ENCODE measurements at places on chromosomes 1 and 21. TPM values are rescaled to one million over a fixed set of nuclear protein-coding genes. Genes with fewer than 3 reads are reported as not detected.

Gene CD52
- total RNA-seq: 0.98 TPM

Gene KRTAP8-1
- total RNA-seq: not detected

DNA sequence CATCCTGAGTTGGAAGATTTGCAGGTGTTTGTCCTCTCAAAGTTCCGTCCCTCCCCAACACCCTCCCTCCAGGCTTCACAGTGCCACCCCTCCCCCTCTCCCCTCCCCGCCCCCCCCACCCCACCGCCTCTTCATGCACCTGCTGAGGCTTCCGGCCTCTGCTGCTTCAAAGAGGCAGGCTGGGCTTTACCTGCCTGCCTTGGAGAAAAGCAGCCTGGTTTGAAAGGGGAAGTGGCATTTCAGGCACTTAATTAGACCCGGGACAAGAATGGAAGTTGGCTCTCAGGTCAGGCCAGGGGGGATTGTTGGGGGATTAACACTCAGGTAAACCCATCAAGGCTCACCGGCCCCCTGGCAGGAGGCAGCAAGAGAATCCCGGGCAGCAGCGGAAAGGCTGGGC lies 21.1 kb downstream of the PAX7 start:
- H3K36me3 ChIP-seq: no peaks in the 10 kb centered on the region
- DNase-seq: no peak
- H3K27ac ChIP-seq: no peak overlapping the region
- peaks cover 58% of the 10 kb centered on the region for H3K27me3 ChIP-seq
- no peak overlapping the region for H3K4me3 ChIP-seq

DNA sequence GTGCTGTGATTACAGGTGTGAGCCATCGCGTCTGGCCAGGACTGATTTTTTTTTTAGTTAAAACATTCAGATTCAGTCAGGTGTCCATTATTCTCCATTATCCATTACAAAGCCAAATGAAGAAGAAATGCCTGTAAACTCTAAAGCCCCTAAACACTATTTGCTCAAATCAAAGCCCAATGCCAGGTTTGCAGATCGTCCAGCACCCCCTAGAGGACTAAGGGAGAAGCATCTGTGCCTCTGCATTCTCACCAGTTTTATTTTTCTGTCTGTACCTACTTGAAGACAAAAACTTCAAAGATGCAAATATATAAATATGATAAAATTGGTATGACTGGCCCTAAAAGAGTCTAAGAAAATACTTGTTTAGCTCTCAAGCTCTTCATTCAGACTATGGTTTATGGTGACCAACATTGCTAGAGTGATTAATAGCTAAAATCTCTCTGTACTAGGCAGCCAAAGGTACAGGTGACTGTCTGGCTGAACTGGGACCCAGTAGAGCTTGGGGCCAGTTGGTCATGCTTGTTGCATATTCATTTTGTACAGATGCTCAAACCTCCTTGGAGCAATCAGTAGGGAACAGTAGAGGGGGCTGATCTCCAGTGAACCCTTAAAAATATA lies 138.4 kb downstream of the SYT2 start:
- no peak for DNase-seq
- no peak overlapping the region for H3K4me3 ChIP-seq
- H3K36me3 ChIP-seq: no peaks in the 10 kb centered on the region
- H3K27me3 ChIP-seq: no peaks in the 10 kb centered on the region
- H3K27ac ChIP-seq: no peak overlapping the region

GRCh38 chr1:198848206-198848605 lies 209.4 kb downstream of the PTPRC start:
- no peak for DNase-seq
- H3K27me3 ChIP-seq: no peaks in the 10 kb centered on the region
- H3K4me3 ChIP-seq: no peak overlapping the region

- no peak overlapping the region for H3K4me3 ChIP-seq
- no peak for DNase-seq
- no peaks in the 10 kb centered on the region for H3K27me3 ChIP-seq
- H3K36me3 ChIP-seq: peaks cover 3% of the 10 kb centered on the region
Observed at GRCh38 chr1:24452922-24453485, 37.4 kb downstream of the NIPAL3 start.

Gene LYPD8
- not detected for total RNA-seq

GRCh38 chr1:67304023-67304422 lies 3.6 kb upstream of the IL12RB2 start:
- H3K4me1 ChIP-seq: no peaks in the 10 kb centered on the region
- no peaks in the 10 kb centered on the region for H3K27me3 ChIP-seq
- H3K27ac ChIP-seq: no peak overlapping the region
- H3K4me3 ChIP-seq: no peak overlapping the region
- no peak for DNase-seq

Gene MIXL1
- not detected for total RNA-seq

DNA sequence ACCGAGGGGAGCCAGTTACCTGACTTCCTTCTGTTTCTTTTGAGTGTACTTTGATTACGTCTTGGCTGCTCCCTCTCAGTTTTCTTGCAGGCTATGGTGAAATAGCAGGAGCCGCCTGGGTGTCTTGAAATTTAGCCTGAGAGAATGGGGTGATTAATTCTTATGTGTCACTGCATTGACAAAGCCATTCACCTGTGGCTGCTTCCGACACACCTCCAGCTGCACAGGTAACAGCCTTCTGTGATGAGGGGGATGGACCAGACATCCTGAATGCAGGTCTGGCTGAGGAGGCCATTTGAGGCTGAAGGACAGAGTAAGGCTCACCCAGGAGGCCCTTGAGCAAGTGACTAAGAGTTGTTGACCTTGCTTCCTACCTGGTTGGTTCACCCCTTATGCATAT lies 16.5 kb downstream of the CACNA1E start:
- no peaks in the 10 kb centered on the region for H3K36me3 ChIP-seq
- no peak overlapping the region for H3K27ac ChIP-seq
- H3K4me3 ChIP-seq: no peak overlapping the region
- DNase-seq: no peak
- H3K27me3 ChIP-seq: no peaks in the 10 kb centered on the region
- no peaks in the 10 kb centered on the region for H3K4me1 ChIP-seq

Gene TDRD5
- total RNA-seq: 0.06 TPM

DNA sequence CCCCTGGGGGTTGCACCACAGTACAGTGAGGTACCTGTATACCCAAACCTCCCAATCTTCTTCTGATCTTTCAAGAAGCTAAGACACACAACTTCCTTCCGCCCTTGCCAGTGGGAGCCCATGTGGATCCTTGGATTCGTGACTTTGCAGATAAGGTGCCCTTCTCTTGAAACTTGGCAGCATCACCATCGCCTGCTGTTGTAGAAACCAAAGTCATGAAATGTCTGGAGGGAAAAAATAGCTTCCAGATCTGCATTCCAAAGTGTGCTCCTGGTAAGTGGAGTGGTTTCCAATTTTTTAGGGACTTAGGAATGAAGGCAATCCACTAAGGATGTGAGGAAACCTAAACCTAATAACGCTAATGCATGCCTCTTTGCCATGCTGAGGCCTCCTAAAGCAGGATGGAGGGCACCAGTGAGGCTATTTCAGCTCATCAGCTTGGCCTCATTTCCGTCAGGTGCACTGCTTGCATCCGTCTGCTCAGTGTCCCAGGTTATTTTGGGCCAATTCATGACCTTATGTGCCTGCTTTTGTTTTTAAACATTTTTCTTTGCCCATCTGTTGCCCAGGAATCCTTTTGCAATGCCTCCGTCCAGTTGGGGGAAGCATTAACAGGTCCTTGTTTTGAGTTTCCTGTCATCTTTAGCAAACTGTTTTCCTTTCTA lies 8.2 kb upstream of the EFHD2 start:
- no peak overlapping the region for H3K27ac ChIP-seq
- no peak overlapping the region for H3K4me3 ChIP-seq
- no peaks in the 10 kb centered on the region for H3K36me3 ChIP-seq
- no peaks in the 10 kb centered on the region for H3K27me3 ChIP-seq
- no peaks in the 10 kb centered on the region for H3K4me1 ChIP-seq

GRCh38 chr21:32599526-32599925 lies 12.7 kb downstream of the CFAP298 start:
- no peaks in the 10 kb centered on the region for H3K4me1 ChIP-seq
- H3K4me3 ChIP-seq: no peak overlapping the region
- no peak overlapping the region for H3K27ac ChIP-seq
- peaks cover 10% of the 10 kb centered on the region for H3K36me3 ChIP-seq
- H3K27me3 ChIP-seq: no peaks in the 10 kb centered on the region
- DNase-seq: no peak

GRCh38 chr1:182163821-182164223 lies 102.3 kb upstream of the ZNF648 start:
- no peaks in the 10 kb centered on the region for H3K4me1 ChIP-seq
- no peak overlapping the region for H3K4me3 ChIP-seq
- H3K36me3 ChIP-seq: no peaks in the 10 kb centered on the region
- no peak overlapping the region for H3K27ac ChIP-seq
- H3K27me3 ChIP-seq: no peaks in the 10 kb centered on the region
- DNase-seq: no peak

Gene SYF2
- total RNA-seq: 21.0 TPM

DNA sequence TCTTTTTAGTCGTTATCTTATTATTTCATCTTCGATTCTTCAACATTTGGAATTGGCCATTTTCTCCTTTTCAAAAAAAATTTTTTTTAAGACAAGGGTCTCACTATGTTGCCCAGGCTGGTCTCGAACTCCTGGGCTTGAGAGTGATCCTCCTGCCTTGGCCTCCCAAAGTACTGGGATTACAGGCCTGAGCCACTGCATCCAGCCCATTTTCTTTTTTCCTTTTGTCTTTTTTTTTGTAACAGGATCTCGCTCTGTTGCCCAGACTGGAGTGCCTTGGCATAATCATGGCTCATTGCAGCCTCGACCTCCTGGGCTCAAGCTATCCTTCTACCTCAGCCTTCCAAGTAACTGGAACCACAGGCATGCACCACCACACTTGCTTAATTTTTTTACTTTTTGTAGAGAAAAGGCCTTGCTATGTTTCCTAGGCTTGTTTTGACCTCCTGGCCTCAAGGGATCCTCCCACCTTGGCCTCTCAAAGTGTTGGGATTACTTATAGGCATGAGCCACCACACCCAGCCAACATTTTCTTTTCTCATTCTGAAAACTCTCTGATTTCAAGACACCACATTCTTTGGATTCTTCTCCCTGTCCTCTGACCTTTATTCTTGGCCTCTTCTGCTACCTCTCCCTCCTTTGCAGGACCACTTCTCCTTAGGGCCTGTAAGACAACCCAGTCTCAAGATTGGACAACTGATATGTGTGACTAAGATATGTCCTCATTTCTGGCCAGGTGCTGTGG lies 6.0 kb upstream of the MAP1LC3C start:
- H3K4me3 ChIP-seq: no peak overlapping the region
- H3K4me1 ChIP-seq: no peaks in the 10 kb centered on the region
- H3K27me3 ChIP-seq: no peaks in the 10 kb centered on the region
